ENCODE measurements at places on chromosomes 7 and 10.

DNA sequence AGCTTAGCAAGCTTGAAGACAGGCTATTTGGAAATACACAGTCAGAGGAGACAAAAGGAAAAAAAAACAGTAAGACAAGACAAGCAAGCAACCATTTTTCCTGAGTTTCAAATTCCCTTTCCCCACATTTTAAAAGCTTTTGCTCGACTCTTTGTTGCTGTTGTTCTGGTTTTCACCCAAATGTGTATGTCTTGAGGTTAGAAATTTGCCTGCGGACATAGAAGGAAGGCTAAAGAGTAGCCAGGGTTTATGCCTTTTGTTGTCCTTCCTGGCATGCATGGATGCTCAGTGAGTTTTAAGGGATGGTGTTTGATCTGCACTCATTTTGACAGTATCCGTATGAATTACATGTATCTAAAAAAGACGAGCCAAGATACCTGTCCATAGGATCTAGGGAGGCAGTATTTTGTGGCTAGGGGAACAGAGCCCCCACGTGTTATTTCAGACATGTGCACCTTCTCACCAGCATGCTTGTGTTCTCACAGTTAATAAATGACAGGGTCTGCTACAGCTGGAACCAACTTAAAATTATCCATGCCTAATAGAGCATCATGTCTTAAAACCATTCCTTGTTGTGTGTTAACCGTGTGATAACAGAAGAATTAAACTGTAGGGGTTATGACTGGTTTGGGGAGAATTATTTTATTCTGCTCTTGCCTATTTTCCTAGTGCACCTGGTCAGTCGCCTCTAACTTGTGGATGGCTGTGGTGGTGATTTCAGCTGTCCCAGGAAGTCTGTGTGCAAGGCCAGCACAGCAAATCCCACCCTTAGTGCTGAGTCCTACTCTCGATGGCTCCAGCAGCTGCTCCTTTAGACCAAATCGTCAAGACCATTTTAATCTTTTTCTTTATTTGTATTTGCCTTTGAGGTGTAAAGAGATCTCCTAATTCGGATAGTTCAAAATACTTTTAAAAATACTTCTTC, 9.1 kb downstream of the WIPF3 start:
- no peak for DNase-seq

DNA sequence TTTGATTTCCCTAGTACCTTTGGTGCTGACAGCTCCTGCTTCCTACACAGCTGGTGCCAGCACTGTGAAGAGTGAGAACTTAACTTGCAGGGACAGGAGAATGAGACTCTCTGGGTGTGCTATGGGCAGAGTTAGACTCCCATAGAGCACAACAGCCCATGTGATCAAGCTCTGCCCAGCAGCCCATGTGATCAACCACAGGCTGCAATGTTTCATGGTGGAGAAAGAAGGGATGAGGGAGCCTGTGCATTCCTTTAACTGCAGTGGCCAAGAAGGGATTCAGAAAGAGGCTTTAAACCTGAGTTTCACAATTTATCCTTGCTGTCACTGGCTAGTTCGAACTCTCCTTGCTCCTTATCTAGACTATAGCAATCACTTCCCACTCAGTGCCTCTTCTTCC, 10.0 kb upstream of the MEST start:
- no peak for DNase-seq

DNA sequence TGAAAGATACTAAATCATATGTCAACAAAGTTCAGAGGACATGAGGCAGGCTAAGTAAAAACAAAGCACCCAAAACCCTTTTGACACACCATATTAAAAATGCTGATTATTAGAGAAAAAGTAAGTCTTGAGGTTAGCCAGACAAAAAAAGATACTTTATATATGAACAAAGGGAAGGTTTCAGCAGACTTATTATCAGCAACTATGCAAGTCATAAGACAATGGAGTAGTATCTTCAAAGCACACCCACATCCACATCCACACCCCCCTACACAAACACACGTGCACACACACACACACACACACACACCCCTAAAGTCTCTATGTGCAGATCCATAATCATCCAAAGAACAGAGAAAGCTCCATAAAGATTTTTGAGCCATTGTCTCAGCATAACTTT, 1373.9 kb upstream of the CELF2 start:
- no peak for DNase-seq

- DNase-seq = peak; percentile 80
Observed at GRCh38 chr7:134966691-134967090, 19.6 kb upstream of the AGBL3 start.

DNA sequence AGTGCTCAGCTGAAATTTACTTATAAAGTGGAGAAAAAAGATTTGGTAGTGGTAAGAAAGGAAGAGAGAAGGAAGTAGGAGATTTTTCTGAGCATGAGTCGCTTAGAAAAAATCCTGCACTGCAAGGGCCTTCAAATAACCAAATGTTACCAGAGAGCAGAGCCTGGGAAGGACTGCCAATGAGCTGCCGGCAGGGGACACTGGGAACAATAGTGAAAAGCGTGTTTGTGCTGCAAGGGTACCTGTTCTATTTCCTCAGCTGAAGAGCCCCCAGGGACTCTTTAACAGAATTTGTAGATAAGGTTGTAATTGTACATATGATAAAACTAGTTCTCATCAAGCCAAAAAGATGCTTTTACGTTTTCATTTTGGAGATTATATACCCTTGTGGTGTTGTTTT, 696.3 kb upstream of the C7orf33 start:
- peak; percentile 10 for DNase-seq

- no peak for DNase-seq
Observed at GRCh38 chr10:3811291-3811870, 26.4 kb upstream of the KLF6 start.

- no peak for DNase-seq
Observed at GRCh38 chr10:22609251-22609650, 105.1 kb downstream of the PIP4K2A start.

GRCh38 chr7:94452239-94452638, 57.4 kb upstream of the CASD1 start:
- peak; percentile 99 for DNase-seq

GRCh38 chr7:70741666-70742065, 390.3 kb upstream of the GALNT17 start:
- no peak for DNase-seq

- no peak for DNase-seq
Observed at GRCh38 chr7:157726764-157727163, 390.0 kb downstream of the DNAJB6 start.

DNA sequence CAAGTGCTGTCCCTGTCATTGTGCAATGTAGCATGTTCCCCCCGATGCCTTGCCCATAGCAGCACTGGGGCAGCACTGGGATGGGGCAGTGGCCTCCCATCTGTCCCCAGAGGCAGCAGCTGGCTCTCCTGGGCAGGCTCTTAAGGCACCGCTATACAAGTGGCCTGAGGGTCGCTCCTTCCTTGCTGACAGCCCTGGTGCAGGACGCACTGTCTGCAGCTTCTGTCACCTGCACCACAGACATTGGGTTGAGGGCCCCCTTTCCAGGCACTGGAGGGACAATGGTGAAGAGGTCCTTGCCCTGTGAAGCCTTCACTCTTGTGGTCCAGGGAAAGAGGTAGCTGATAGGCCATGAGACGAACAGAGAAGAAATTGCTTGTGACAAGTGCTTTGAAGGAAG, 10.6 kb downstream of the CPSF4 start:
- no peak for DNase-seq

- DNase-seq = peak; percentile 68
Observed at GRCh38 chr7:19772841-19773760, at the start of gene TMEM196. Gene TMEM196 (minus strand): TSS chr7:19773617. CDS start chr7:19772696, 921 bp downstream.

GRCh38 chr7:17411922-17412321, 113.5 kb downstream of the AHR start:
- no peak for DNase-seq

- no peak for DNase-seq
Observed at GRCh38 chr10:132019366-132019765, 37.6 kb upstream of the BNIP3 start.

GRCh38 chr10:126124668-126125349, 228.4 kb downstream of the FANK1 start:
- no peak for DNase-seq

DNA sequence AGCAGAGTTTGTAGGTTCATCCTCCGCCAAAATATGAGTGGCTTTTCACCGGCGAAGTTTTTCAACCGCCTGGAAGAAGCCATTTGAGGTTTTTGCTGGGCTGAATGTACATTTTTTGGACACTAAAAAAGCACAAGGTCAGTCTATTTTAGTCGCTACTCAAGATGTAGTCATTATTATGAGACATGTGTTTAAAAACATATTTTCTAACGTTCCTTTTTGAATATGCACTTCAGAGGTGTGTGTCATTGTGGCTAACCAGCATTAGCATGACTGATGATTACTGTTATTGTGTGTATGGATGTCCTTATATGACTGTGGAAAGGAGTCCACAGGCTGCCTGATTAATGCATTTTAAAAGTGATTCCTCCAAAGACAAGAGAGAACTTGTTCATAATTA, 605.4 kb downstream of the INHBA start:
- DNase-seq = no peak

GRCh38 chr10:12702215-12702770, 299.2 kb downstream of the CCDC3 start:
- DNase-seq = no peak

DNA sequence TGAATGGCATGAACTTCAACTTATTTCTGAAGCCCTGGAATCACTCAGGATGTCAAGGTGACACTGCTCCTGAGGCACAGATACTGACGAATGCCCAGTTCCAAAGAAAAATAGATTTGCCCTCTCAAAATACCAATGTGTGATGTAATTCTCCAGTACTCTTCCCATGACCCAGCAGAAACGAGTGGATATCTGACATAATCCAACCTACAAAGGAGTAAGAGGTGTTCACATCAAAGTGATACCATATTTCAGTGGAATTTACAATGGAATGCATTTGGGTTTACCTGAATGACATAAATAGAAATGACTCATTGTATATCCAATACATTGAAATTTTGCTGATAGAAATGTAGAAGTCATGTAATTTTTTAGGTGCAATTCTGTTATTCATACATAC, 120.9 kb upstream of the ADAM12 start:
- DNase-seq = no peak

DNA sequence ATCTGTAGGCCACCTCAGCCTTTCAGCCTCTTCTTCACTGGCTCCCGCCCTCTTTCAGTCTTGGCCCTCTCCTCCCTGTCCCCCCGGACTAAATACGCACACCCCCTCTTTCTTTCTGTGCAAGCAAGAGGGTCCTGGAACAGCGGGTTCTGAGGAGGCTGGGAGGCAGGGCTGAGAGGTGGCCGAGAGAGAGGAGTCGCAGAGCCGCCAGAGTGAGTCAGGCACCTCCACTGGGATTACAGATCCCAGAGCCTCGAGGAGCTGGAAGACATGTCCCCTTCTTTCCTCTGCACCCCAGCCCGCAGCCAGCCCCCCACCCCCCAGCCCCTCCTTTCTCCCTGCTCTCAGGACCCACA, 182 bp downstream of the CCDC136 start:
- no peak for DNase-seq

DNA sequence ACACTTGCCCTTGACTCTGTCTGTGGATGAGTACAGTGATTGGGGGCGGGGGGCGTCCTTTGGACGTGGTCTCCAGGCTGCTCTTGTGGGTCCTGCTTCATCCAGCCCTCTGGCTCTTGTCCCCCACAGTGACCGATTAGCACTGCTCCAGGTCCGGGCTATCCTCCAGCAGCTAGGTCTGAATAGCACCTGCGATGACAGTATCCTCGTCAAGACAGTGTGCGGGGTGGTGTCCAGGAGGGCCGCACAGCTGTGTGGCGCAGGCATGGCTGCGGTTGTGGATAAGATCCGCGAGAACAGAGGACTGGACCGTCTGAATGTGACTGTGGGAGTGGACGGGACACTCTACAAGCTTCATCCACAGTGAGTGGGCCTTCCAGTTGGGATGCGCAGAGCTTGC, 18.3 kb downstream of the TACR2 start:
- no peak for DNase-seq

- no peak for DNase-seq
Observed at GRCh38 chr7:125663961-125664360, 734.3 kb upstream of the POT1 start.

GRCh38 chr10:86261941-86262687, 104.5 kb downstream of the GRID1 start:
- peak; percentile 47 for DNase-seq

- DNase-seq = no peak
Observed at GRCh38 chr7:143171697-143172096, 11.5 kb upstream of the TAS2R39 start.

GRCh38 chr10:61760943-61761824, 98.5 kb downstream of the CABCOCO1 start:
- no peak for DNase-seq

DNA sequence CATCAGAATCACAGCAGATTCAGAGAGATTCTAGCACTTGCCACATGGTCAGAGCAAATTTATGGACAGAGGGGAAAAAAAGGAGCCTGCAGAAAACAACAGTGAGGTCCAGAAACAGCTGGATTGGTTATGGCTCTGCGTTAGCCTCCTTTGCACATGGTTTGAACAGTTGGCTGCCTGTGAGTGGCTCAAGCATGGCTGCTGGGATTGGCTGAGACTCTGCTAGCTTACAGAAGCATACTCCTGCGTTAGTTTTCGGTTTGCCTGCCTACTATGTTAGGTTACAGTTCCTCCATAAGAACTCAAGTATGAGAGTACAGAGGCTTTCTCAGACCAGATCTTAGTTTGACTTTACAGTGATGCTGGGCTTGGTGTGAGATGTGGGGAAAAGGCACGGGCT, 80.7 kb upstream of the WDR11 start:
- no peak for DNase-seq

DNA sequence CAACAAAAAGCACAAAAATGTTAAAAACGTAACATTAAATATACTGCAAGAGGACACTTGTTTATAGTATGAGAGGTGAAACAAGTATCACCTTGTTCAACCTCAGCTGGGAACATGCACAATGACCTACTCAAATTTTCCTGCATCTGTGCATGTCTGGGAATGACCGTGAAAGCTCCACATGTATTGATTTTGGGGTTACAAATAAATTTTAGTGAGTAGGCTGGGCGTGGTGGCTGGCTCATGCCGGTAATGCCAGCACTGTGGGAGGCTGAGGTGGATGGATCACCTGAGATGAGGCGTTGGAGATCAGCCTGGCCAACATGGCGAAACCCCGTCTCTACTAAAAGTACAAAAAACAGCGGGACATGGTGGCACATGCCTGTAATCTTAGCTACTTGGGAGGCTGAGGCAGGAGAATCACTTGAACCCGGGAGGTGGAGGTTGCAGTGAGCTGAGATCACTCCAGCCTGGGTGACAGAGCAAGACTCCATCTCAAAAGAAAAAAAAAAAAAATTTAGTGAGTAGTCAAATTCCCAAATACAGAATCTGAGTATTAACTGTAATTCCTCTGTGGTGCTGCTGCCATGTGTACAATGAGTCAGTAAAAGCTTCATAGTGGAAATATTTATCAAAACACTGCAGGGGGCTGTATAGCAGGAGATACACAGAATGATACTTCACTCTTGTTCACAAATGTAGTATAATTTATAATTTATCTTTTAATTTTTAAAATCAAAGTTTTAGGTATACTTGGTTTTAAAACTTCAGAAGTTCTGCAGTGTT, 41.1 kb downstream of the SUGCT start:
- no peak for DNase-seq

GRCh38 chr10:124344266-124344590, 74.5 kb downstream of the OAT start:
- DNase-seq = no peak

GRCh38 chr10:30437031-30437841, 3.3 kb downstream of the MAP3K8 start:
- DNase-seq = no peak

- no peak for DNase-seq
Observed at GRCh38 chr7:113810080-113810744, 108.6 kb downstream of the PPP1R3A start.

- DNase-seq = no peak
Observed at GRCh38 chr7:3710531-3710930, 409.5 kb downstream of the SDK1 start.

GRCh38 chr10:75347186-75347585, 54.4 kb downstream of the ZNF503 start:
- DNase-seq = peak; percentile 45
